ENCODE measurements at places on chromosomes 2 and 18. TPM values are rescaled to one million over a fixed set of nuclear protein-coding genes. Genes with fewer than 3 reads are reported as not detected.

CPS1 gene
- 15.7 TPM for total RNA-seq

LRRTM1 gene
- 1.3 TPM for total RNA-seq

GRCh38 chr2:42361728-42362283 is 789 bp upstream of the COX7A2L start:
- DNase-seq: no peak

DNA sequence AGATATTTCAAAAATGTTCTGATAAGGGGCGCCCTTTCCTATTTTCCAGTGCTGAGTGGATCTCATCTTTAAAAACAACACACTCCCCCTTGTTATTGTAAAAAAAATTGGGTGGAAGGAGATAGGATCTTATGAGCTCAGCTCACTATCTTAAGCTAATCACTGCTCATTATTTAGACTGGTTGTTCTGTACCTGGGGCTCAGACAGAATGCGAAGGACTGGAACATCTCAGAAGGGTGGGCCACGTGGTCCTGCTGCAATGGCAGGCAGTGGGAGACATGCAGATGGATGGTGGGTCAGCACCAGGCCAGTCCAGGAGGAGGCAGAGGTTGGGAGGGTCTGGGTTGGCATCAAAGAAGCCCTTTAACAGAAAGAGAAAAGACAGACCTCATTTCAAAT is 48.3 kb upstream of the GPR155 start:
- no peak for DNase-seq

- DNase-seq: no peak
Measured at GRCh38 chr2:179313057-179313456, 48.4 kb upstream of the SESTD1 start.

MYCN gene
- total RNA-seq: 145 TPM

CD28 gene
- total RNA-seq: not detected

GRCh38 chr2:6780765-6781274 is 84.9 kb downstream of the CMPK2 start:
- no peak for DNase-seq

DNA sequence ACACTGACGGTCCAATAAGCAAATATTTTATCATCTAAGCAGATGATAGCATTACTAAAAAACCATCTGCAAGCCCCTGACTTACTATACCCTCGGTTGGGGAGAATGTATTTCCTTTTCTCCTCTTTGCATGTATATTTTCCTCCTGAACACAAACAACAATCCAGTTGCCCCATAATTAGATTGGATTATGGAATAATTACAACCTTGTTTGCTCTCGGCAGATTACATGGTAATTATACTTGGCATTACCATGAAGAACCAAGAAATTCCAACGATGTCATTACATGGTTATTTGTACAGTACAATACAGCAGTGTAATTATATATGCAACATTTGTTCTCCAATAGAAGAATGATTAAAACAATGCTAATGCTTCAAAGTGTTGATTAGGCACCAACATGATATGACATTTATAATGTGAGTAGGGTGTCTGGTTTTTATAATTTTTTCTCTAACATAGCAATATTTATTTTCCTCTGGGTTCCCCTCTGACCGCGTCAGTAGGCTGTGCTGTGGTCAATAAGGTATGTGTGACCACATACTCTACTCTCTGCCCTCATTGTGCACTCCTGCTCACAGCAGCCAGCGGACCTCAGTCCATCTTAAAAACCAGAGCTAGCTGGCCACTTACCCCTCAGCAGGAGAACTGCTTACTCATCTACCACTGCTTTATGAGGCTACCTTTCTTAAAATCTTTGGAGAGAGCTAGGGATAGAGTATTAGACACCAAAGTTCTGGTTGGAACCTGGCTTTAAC is 176.1 kb downstream of the INSIG2 start:
- no peak for DNase-seq
